ENCODE measurements at places on chromosomes 7 and 10. TPM values are rescaled to one million over a fixed set of nuclear protein-coding genes. Genes with fewer than 3 reads are reported as not detected.

DNA sequence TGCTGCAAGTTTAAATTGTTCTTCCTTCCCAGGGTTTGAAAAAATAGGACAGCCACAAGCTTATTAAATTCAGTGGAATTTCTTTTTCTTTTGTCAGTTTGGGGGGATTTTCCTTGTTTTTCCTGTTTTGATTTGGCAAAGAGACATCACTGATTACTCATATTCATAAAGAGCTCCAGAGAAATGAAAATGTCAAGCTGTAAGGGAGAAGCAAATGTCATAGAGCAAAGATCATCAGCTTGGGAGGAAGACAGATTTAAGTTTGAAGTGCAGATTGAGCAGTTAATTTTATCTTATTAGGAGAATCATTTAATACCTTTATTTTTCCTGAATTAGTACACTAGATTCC lies 255.8 kb upstream of the PHYHIPL start:
- no peak for DNase-seq

HTRA1 gene
- total RNA-seq: 104 TPM

DNA sequence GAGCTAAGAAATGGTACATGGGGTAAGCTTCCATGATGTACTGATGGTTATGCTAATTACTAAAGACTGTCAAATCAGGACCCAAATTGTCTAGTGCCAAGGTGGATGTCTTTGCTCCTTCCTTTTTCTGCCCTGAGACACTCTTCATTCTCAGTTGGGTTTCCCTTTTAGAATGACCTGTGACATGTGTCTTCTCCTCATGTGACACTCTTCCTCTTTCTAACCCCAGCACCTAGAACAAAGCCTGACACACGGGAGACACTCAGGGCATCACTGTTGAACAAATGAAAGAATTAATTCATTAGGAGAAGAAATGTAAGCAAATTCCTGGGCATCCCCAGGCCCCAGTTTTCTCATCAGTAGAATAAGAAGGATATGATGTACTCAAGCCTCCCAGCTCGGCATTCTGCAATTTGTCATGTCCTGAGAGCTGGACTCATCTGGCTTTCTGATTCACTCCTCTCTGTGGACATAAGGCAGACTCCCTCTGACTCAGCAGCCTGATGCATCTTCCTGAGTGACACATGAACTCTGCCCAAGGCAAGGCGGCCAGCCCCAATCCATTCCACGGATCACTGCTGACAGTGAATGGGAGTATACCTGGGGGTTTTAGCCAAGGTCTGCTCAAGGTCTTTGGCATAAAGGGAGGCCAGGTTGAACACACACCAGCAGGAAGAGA lies 473.8 kb downstream of the KCNMA1 start:
- no peak for DNase-seq

PODXL gene
- 76.2 TPM for total RNA-seq

DNA sequence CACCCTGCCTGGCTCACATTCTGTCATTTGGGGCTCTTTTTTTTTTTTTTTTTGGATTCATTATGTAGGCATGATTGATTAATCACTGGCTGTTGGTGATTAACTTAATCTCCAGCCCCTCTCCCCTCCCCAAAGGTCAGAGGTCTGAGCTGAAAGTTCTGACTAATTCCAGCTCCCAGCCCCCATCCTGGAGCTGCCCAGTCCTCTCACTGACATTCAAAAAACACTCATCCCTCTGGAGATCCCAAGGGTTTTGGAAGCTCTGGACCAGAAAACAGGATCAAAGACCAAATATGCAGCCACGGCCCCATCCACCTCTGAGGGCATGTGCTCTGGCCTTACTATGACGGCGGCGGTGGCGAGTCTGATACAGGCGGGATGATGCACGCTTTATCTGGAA lies 53.8 kb downstream of the RBM17 start:
- no peak for DNase-seq

- no peak for DNase-seq
Observed at GRCh38 chr7:53611043-53611442, 575.6 kb downstream of the POM121L12 start.

GRCh38 chr10:44386546-44387052 lies 1.7 kb upstream of the CXCL12 start:
- peak; percentile 81 for DNase-seq

AHR gene
- total RNA-seq: 44.1 TPM

DNA sequence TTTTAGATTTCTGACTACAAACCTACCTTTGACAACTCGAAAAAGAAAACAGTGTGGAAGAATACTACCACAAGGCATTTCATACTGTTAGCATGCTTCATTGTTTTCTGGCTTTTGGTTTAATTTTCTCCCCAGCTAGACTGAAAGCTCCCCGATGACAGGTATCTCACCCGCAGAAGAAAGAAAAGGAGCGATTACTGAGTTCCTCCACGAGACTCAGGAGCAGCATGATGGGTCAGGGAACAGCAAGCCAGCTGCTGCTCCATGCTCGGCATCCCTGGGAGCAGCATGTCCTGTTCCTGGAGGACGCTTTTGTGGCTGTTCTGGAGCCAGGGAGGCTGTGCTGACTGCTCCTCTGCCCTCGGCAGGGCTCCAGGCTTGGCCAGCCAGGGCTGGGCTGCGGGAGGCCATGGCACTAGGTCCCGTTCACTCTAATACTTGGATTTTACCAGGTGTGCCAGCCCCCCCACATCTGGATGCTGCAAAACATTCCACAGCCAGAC lies 133.4 kb downstream of the PRKAG2 start:
- DNase-seq: no peak

DNA sequence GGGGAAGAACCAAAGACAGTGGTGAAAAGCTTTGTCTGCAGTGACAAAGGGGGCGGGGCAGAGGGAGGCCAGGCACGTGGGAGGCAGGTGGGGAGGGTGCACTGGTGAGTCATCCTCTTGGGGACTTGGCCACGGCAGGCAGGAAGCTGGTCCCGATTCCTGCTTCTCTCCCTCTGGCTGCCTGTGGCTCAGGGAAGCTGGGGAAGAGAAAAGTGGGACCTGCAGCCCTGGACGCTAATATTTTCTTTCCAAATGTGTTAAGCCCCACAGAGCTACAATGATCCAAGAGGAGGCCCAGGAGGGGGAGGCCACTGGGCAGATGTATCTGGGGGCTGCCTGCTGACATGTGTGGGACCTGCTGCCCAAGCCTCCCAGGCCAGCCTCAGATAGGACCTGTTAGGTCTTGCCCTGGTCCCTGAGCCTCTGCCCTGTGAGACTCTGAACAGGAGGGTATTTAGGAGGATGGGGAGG lies 231.8 kb downstream of the KCNMA1 start:
- DNase-seq: no peak

DNA sequence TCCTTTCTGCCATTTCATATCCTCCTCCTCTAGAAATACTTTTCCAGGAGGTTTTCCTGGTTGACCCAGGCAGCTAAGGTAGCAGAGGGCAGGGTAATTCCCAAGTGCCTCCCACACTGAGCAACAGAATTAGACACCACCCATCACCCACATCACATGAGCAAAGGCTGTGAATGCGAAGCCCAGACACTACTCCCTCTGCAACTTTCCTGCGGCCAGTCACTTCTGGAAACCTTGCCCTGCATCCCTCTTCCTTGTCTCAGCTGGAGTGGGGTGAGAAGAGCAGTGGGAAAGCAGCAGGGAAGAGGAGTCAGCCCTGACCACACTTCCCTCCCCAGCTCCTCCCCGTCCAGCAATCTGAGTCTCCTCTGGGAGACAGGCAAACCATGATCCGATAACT lies 15.2 kb downstream of the TMEM176B start:
- DNase-seq: no peak

GRCh38 chr7:79034730-79035129 lies 418.7 kb downstream of the MAGI2 start:
- no peak for DNase-seq

DNA sequence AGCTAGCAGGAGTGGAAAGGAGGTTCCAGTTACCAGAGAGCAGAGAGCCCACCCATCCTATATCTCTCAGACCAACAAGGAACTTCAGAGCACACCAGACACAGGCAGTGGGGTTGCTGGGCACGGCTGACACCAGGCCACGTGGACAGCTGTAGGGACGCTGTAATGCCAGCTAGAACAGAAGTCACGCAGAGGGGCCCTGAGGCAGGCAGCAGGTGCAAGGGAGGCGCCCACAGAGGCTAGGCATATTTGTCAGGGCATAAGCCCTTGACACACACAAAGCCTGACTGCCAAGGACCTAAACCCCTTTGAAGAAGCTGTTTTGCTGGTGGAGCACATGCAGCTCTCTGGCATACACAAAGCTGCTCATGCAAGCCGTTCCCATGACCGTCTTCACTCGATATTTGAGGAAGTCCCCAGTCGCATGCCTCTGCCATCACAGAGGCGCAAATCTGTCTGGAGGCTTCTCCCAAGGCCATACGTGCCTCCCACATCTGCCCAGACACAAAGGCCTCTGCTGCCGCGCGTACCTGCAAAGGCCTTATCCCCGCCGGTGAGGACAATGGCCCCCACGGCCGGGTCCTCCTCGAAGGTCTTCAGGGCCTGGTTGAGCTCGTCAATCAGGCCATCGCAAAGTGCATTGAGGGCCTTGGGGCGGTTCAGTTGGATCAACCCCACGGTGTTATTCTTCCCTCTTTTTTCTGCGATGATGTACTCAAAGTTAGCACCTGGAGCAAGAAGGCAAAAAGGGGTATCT lies 2.9 kb downstream of the ECHS1 start:
- no peak for DNase-seq

HMX2 gene
- not detected for total RNA-seq

DNA sequence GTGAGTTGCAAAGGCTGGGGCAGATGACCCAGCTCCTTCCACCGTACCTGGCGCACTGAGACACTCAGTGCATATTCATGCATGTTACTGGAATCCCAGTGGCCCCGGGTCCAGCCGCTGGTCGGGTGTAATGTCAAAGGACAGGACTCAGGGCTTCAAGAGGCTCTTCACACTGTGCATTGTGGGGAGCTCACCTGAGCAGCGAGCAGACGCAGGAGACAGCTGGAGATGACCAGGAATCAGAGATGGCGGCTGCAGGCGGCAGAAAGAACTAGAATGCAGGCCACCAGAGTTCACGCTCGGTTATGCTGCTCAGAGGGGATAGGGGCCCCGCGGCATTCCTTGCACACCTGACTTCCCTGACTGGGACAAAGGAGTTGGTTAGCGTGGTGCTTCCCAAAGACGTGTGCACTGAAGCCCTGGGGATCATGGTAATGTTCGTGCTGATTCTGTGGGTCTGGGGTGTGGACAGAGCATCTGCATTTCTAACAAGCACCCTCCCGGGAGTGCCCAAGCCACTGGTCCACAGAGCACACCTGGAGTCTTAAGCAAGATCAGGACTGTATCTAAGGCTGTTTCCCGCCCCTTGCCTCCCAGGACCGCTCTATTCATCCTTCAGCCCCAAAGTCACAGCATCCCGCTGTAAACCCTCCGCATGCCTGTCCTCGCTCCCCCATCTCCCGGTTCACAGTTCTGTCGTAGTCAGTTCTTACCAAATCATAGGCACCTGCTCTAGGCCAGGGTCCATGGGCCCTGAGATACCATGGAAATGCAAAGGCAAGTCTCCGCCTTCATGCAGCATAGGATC lies 71.0 kb downstream of the MKI67 start:
- no peak for DNase-seq

GRCh38 chr7:155567646-155568332 lies 21.4 kb upstream of the CNPY1 start:
- no peak for DNase-seq
